ENCODE measurements at places on chromosomes 12 and 14. TPM values are rescaled to one million over a fixed set of nuclear protein-coding genes. Genes with fewer than 3 reads are reported as not detected.

PTGER2 gene
- total RNA-seq: 108 TPM

SDSL gene
- total RNA-seq: not detected

- H3K4me1 ChIP-seq: no peaks in the 10 kb centered on the region
- DNase-seq: no peak
- peaks cover 8% of the 10 kb centered on the region for H3K27me3 ChIP-seq
- no peak overlapping the region for H3K4me3 ChIP-seq
Measured at GRCh38 chr12:14868916-14869506, 16.6 kb downstream of the MGP start.

GRCh38 chr14:38743966-38744584 is 359.0 kb downstream of the SEC23A start:
- H3K36me3 ChIP-seq: no peaks in the 10 kb centered on the region
- H3K4me3 ChIP-seq: no peak overlapping the region
- DNase-seq: no peak
- no peaks in the 10 kb centered on the region for H3K27me3 ChIP-seq
- no peaks in the 10 kb centered on the region for H3K4me1 ChIP-seq
- no peak overlapping the region for H3K27ac ChIP-seq

ACOT6 gene
- total RNA-seq: not detected

GRCh38 chr12:100675432-100675831 is 101.9 kb downstream of the GAS2L3 start:
- H3K4me1 ChIP-seq: no peaks in the 10 kb centered on the region
- no peak for DNase-seq
- no peaks in the 10 kb centered on the region for H3K36me3 ChIP-seq
- no peak overlapping the region for H3K27ac ChIP-seq
- no peaks in the 10 kb centered on the region for H3K27me3 ChIP-seq
